Spinal cord (tissue), 10 donors: ENCODE measurements at places on chromosomes 2 and 18.

DNA sequence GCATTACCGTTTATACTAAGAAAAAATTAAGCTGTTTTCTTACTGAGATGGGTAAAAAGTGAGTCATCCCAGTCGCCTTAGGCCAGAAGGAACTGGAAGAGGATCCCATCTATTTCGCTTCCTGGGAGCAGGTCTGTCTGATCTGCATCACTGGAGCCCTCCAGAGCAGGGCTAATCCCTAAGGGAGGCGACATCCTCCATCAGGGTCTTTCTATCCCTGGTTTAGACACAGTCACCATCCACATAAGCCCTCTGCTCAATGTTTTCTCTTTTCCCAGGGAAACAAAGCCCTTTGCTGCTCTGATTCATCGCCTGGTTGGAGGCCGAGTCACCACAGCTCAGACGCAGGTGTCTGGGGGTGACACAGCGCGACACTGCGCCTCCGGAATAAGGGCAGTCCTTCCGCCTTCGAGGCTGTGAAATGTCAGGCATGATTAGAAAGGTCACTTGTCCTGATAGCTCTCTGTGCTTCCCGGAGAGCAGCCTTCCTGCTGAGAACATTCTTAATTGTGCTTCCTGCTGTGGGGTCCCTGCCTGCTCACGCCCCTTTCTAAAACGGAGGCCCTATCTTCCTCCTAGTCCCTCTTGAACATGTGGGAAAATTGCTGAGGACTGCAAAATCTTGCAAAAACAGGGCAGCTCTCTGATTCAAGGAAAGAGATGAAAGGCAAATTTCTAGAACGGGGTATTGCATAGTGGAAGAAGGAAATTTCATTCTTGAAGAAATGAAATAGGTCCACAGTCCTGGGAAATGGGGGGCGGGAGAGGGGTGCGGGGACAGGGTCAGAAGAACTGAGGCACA is 56.3 kb downstream of the MARCHF4 start:
- no peak for DNase-seq

GRCh38 chr2:56687169-56687568 is 503.4 kb downstream of the CCDC85A start:
- DNase-seq, result no peak

- DNase-seq, result no peak
These were observed 70.6 kb downstream of the EMILIN2 start for GRCh38 chr18:2917259-2918047.

DNA sequence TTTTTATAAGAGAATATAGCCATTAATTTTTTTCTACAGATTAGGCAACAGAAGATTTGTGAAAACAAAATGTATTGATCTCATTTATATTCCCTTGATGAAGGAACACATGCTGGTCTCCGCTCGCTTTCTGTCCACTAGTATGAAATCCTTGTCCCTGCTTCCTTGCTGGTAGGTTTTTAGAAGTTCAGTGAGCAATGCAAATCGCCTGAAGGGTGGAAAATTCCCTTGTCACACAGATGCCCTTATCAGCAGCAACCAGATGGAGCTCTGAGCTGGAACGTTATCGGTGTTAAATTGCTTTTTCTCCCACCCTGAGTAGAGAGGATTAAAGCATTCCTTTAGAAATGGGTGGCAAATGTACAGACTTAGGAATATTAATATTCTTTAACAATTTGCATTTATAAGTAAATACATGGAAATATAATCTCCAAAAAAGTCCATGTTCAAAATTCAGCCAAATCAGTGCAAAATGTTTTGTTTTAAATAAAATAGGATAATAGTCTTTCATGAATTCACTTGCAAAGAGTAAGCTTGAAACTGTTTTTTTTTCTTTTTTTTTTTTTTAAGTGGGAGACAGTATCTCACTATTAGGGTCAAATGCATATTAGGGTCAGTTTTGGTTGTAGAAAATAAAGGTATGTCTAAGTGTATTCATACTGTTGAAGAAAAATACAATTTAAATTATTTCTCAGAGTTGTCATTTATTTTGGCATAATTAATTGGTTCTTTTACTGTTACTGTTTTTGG is 164.0 kb upstream of the MYO3B start:
- no peak for DNase-seq

DNA sequence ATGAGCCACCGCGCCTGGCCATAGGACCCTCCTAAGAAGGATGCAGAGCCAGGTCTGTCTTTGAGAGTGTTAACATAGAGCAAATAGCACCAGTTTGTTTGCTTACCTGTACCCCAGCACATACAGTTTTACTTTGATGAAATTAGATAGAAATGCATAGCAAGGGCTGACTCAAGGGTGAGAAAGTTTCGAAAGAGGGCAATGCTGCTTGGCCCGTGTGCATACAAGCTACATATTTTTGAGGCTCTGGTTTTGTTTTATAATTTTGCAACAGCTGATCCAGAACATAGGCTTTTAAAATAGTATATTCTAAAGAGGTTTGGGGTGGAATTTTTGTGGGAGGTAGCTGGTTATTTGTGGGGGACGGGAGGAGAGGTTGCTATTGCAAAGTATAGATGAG is 151.7 kb downstream of the MCFD2 start:
- DNase-seq, result no peak

DNA sequence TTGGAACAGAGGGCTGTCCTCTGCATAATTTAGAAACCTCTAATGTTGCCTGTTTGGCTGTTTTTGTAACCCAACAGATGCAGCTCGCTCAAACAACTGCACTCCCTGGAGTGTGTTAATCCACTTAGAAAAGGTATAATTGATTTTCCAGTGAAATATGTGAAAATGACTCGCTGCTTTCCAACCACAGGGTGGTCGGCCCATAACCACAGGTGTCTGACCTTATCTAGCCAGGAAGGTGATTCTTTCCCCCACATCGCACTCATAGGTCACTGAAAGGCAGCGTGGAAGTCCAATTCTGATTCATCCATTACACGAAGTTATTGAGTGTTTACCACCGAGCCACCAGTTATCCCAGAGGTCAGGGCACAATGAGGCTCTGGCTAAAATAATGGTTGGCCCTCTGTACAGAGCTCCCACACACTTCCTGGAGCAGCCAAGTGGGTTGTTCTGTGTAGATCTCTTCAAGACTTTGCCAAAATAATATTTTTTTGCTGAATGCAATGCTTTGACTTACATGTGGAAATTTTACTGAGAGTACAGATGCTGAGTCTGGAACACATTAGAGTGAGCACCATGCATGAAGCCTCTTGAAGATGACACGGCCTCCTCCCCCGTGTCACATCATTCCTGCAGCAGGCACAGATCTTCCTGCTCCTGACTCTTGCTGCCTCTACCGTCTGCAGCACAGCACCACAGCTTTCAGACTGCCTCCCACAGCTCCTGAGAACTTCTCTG is 396.2 kb downstream of the ZNF516 start:
- no peak for DNase-seq

- no peak for DNase-seq
These were observed 428.9 kb downstream of the MBD2 start for GRCh38 chr18:53795610-53796009.
